CD4-positive, CD25-positive, alpha-beta regulatory T cell (primary cell): ENCODE measurements at places on chromosomes 12 and 14.

GRCh38 chr14:72924337-72924736, 1.9 kb upstream of the DCAF4 start:
- DNase-seq: no peak

DNA sequence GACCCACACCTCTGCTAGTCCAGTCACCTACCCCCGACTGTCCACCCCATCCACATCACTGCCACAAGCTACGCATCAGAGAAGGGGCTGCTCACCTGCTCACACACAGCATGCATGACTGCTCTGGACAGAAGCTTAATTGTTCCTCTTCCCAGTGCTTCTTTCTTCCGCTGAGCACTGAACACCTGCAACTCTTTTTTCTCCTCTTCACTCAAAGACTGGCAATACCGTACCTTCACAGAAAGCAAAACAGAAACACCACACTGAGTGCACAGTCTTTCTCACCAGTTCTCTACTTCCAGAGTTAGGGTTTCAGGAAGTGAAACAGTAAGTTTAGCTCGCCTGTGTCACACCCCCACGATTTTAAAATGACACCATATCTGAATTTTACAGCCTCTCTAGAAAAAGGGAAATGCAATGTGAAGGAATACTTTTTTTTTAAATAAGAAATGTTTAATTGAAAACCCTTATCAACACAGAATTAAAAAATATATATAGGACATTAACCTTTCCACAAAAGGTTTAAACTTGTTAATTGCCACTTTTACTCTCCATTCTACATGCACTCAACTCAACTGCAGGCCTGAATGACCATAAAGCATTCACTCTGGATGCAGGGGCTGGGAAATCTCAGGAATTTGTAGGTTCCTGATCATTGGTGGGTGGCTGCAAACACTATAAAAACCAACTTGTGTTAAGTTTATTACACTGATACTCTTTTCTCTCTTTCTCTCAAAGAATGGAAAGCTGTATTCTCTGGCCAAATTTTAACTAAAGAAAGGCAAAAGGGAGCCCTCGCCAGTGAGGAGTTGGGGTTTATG, 120.0 kb downstream of the PRICKLE1 start:
- peak; percentile 57 for DNase-seq

DNA sequence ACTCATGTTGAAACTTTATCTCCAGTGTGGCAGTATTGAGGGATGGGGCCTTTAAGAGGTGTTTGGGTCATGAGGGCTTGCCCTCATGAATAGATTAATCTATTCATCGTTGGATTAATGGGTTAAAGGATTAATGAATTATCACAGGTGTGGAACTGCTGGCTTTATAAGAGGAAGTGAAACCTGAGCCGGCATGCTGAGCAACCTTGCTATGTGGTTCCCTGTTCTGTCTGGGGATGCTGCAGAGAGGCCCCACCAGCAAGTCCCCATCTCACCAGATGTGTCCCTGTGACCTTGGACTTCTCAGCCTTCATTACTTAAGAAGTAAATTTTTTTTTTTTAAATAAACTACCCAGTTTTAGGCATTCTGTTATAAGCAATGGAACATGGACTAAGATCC, 109.6 kb downstream of the DYRK2 start:
- no peak for DNase-seq

DNA sequence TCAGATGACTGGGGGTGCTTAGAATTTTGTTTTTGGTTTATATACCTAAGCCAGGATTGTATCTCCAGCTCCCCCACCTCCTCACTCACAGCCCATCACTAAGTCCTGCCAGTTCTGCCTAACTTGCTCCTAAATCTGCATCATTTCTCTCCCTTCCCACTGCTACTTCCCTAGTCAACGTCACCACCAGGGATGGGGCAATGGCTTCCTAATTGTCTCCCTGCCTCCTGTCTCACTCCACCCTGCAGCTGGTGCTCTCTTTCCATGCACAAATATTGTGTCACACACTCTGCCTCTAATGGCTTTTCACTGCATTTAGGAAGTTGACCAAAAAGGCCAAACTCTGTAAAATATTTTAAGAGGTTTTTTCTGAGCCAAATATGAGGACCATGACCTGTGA, 11.5 kb downstream of the OAS2 start:
- no peak for DNase-seq

GRCh38 chr14:104750056-104750752, 2.7 kb upstream of the SIVA1 start:
- DNase-seq: no peak

- DNase-seq: peak; percentile 60
Measured at GRCh38 chr12:14418451-14418890, 53.0 kb downstream of the ATF7IP start.

- no peak for DNase-seq
Measured at GRCh38 chr12:48932878-48933277, 7.6 kb upstream of the FKBP11 start.
